ENCODE measurements at places on chromosomes 11 and 22.

DNA sequence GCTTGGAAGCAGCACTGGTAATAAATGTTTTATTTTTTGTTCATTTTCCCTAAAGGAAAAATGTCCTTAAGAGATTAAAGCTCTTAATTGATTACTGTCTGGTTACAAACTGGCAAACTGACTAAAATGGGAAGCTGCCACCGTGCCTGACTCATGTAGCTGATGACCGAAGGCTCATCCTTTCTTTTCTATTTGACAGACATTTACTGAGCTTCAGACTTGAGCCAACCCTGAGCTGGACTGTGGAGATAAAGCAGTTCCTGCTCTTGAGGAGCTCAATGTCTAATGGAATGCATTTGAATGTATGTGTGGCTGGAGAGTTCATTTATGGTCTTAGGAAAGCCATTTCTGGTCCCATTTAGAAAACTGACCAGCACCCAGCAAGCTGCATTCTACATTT is 91.3 kb downstream of the RNF169 start:
- DNase-seq: no peak
- H3K27me3 ChIP-seq: no peaks in the 10 kb centered on the region

DNA sequence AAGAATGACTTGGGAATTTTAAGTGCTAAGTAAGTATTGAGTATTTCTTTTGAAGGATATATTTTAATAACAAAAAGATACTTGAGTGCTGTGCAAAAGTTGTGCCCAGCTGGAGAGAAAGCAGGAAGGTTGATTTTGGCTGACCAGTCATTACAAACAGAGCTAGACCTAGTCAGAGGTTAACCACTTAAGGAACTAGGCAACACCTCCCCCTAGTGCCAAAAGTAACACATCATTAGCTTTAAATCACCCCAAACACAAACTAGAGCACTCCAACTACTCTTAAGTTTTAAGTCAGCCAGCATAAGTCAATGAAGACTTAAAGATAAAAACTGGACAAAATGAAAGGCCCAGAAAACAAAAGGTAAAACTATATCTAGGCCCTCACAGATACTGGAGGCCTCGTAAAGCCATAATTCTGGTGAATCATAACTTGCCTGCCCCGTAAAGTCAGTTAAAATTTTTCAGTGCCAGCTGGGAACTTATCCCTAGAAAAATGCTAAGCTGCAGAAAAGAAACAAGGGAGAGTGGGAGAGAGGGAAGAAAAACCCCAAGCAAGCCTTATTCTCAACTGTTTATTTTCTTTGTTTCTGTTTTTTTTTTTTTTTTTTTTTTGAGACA is 4.6 kb downstream of the TMEM9B start:
- DNase-seq: no peak
- peaks cover 4% of the 10 kb centered on the region for H3K36me3 ChIP-seq
- no peak overlapping the region for H3K4me3 ChIP-seq
- no peaks in the 10 kb centered on the region for H3K27me3 ChIP-seq
- peak overlapping the region; percentile 75 for H3K27ac ChIP-seq

DNA sequence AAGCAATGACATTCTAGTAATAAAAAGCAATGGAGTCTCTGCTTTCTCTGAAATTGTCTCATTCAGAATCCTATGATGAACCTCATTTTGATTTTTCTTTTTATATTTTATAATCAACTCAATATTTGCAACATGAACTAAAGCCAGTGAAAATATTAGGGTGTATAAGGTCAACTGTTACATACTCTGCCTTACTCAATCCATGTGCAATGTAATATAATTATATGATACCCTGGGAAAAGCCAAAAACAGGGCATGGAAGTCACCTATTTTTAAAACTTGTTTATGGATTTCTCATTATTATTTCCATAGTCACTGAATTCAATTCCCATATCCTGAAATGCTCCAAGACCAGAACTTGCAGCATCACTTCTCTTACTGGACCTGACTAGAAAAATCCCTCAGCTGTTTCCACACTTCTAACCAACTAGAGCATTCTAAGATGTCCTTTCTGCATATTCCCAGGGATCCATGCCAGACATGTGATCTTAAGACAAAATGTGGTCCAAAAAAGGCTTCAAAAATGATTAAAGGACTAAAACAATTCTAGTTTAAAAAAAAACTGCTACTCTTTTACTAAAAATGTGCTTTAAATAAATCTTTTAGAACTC is 97.3 kb downstream of the GUCY1A2 start:
- peaks cover 11% of the 10 kb centered on the region for H3K4me1 ChIP-seq
- DNase-seq: no peak
- H3K27me3 ChIP-seq: no peaks in the 10 kb centered on the region
- no peaks in the 10 kb centered on the region for H3K36me3 ChIP-seq
- no peak overlapping the region for H3K27ac ChIP-seq

DNA sequence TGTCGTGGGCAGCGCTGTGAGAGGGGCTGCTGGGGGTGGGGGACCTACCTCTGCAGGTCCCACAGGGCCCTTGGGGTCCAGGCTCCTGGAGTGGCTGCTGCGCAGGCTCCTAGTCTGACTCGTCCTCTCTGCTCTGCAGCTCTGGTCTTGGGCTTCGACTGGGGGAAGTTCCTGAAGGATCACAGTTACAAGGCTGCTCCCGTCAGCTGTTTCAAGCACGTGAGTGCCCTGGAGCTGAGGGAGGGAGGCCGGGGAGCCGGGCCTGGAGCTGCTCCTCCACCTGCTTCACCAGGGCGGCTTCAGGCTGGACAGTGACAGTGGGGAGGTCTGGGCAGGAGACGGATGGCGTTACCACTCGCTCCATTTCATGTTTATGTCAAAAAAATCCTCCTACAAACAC is 11.9 kb downstream of the L3MBTL2 start:
- no peak for DNase-seq
- peaks cover 35% of the 10 kb centered on the region for H3K4me1 ChIP-seq
- no peaks in the 10 kb centered on the region for H3K27me3 ChIP-seq
- peaks cover 20% of the 10 kb centered on the region for H3K36me3 ChIP-seq

GRCh38 chr11:57116654-57117053 is 65.1 kb upstream of the LRRC55 start:
- no peak overlapping the region for H3K4me3 ChIP-seq
- H3K4me1 ChIP-seq: no peaks in the 10 kb centered on the region
- peaks cover 10% of the 10 kb centered on the region for H3K27me3 ChIP-seq
- no peak for DNase-seq
- H3K36me3 ChIP-seq: no peaks in the 10 kb centered on the region

- no peaks in the 10 kb centered on the region for H3K4me1 ChIP-seq
- no peak overlapping the region for H3K27ac ChIP-seq
- H3K36me3 ChIP-seq: no peaks in the 10 kb centered on the region
- H3K4me3 ChIP-seq: no peak overlapping the region
- no peak for DNase-seq
Observed at GRCh38 chr11:126884594-126884993, 116.0 kb downstream of the KIRREL3 start.

- no peaks in the 10 kb centered on the region for H3K4me1 ChIP-seq
- no peak overlapping the region for H3K27ac ChIP-seq
- H3K36me3 ChIP-seq: no peaks in the 10 kb centered on the region
- peaks cover 25% of the 10 kb centered on the region for H3K27me3 ChIP-seq
Observed at GRCh38 chr11:61549177-61549576, 31.7 kb downstream of the SYT7 start.

GRCh38 chr11:119572481-119573424 is 149.8 kb upstream of the THY1 start:
- H3K4me1 ChIP-seq: peaks cover 11% of the 10 kb centered on the region
- no peak overlapping the region for H3K4me3 ChIP-seq
- no peak overlapping the region for H3K27ac ChIP-seq
- peaks cover 19% of the 10 kb centered on the region for H3K27me3 ChIP-seq

- DNase-seq: no peak
- H3K36me3 ChIP-seq: peaks cover 6% of the 10 kb centered on the region
- H3K4me1 ChIP-seq: peaks cover 7% of the 10 kb centered on the region
- H3K27ac ChIP-seq: peak overlapping the region; percentile 10
Observed at GRCh38 chr11:110279881-110280280, 16.5 kb downstream of the RDX start.

DNA sequence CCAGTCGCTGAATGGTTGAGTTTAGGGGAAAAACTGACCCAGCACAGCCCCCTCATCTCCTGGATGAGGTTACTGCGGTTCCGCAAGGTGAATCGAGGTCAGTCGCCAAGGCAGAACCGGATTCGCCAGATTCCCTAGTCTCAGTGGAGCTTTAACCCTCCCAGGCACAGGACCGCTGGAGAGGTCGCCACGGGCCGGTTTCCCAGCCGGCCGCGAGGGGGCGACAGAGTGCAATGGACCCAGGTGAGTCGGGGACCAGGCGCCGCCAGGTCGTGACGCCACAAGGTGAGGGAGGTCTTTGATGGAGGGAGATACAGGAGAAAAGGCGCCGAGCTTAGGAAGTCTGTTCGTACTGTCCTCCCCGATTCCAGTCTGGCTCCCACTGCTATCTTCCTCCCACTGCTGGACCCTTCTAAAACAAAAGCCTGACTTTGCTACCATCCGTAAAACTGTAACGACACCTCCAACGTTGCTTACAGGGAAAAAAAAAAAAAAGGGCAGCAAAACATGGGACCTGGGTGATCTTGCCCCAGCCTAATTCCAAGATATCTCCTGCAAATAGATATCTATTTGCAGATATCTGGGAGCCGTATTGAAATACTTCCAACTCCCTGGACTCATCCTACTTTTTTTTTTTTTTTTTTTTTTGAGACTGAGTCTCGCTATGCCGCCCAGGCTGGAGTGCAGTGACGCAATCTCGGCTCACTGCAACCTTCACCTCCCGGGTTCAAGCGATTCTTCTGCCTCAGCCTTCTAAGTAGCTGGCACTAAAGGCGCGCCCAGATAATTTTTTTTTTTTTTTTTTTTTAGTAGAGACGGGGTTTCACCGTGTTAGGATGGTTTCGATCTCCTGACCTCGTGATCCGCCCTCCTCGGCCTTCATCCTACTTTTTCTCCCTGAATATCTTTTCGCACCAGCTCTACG is 1.4 kb upstream of the GGA1 start:
- no peak for DNase-seq
- peak overlapping the region; percentile 99 for H3K27ac ChIP-seq
- no peaks in the 10 kb centered on the region for H3K36me3 ChIP-seq
- peaks cover 4% of the 10 kb centered on the region for H3K27me3 ChIP-seq

GRCh38 chr11:64675450-64676260 is 47.3 kb downstream of the NRXN2 start:
- H3K27me3 ChIP-seq: peaks cover 21% of the 10 kb centered on the region
- DNase-seq: no peak
- peaks cover 21% of the 10 kb centered on the region for H3K4me1 ChIP-seq
- H3K36me3 ChIP-seq: no peaks in the 10 kb centered on the region
- peak overlapping the region; percentile 98 for H3K27ac ChIP-seq
- peak overlapping the region; percentile 48 for H3K4me3 ChIP-seq

DNA sequence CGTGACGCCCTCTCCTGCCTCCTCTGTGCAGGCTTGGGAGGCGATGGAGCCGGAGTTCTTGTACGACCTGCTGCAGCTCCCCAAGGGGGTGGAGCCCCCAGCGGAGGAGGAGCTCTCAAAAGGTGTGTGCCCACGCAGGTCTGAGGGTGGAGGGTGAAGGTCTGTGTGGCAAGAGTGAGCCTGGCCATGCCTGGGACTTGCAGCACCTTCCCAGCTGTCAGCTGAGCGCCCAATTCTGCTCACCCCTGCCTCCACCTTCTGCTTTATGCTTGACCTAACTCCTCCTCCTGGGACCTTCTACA is 2.5 kb downstream of the PARVG start:
- H3K27me3 ChIP-seq: peaks cover 10% of the 10 kb centered on the region
- no peak overlapping the region for H3K4me3 ChIP-seq
- H3K27ac ChIP-seq: no peak overlapping the region
- H3K4me1 ChIP-seq: peaks cover 7% of the 10 kb centered on the region

- H3K27me3 ChIP-seq: no peaks in the 10 kb centered on the region
- no peak overlapping the region for H3K4me3 ChIP-seq
- no peaks in the 10 kb centered on the region for H3K36me3 ChIP-seq
- H3K4me1 ChIP-seq: no peaks in the 10 kb centered on the region
- no peak overlapping the region for H3K27ac ChIP-seq
- no peak for DNase-seq
Observed at GRCh38 chr11:73995247-73995646, 12.6 kb upstream of the UCP2 start.

DNA sequence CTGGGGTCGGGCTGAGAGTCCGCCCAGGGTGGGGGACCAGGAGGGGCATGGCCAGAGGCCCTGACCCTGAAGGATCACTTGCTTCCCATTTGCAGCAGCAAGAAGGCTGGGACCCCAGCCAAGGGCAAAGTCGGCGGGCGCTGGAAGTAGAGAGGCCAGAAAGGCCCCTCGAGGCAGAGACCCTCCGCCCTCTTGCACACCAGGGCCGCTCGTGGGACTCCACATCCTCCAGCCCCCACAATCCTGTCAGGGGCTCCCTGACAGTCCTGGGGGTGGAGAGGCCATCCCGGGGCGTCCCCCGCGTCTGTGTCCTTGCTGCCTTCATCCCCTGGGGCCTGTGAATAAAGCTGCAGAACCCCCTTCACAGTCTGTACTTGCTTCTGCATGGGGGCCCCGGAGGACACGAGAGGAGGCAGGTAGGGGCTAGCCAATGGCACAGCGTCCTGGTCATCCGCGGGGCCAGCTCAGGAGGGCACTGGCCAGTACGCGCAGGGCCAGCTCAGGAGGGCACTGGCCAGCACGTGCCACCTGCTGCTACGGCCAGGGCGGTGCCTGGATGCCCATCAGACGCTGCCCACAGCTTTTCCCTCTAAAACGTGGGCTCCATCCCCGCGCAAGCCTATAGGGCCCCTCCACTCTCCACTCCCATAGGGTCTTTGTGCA is 8.7 kb upstream of the MRPL23 start:
- H3K4me3 ChIP-seq: no peak overlapping the region
- DNase-seq: peak; percentile 82
- H3K27me3 ChIP-seq: peaks cover 4% of the 10 kb centered on the region
- H3K36me3 ChIP-seq: no peaks in the 10 kb centered on the region
- H3K27ac ChIP-seq: no peak overlapping the region
